SK-N-DZ (cell line): ENCODE measurements at places on chromosomes 6 and 20.

DNA sequence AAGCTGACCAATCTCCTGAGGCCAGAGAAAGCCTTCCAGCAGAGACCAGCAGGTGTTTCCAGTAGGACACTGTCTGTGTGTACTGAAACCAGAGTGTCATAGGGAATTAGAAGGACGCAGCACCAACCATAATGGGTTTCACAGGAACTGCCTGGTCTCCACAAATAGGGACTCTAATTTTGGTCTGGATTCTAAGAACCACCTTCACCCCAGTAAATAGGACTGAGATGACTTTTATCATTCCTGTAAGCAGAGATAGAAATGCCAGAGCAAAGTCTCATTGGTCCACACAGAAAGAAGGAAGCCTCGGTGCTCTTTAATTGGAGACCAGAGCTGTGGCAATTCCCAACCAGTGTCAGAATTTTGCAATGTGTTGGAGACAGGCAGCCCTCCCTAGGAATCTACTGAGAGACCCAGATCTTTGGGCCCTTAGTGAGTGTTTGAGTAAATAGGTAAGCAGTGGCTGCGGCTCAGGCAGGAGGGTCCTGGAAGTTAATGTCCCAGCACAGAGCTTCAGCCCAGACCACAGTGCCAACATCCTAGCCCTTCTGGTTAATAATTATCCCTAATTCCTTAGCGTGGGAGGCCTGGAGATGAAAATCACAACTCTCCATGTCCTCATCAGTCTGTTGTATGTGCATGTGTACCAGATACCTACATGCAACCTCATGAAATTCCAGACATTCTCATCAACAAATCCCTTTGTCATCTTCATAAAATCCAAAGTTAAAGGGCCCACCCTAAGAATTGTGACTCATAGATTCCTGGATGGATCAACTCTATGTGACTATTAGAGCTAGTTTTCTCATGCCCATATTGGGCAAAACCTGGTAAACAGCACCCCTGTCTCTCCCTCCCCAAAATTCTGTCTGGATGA lies 81.2 kb downstream of the UNC5CL start:
- DNase-seq, result no peak

- DNase-seq, result peak; percentile 58
Observed at GRCh38 chr6:162560891-162561290, 166.7 kb downstream of the PRKN start.

DNA sequence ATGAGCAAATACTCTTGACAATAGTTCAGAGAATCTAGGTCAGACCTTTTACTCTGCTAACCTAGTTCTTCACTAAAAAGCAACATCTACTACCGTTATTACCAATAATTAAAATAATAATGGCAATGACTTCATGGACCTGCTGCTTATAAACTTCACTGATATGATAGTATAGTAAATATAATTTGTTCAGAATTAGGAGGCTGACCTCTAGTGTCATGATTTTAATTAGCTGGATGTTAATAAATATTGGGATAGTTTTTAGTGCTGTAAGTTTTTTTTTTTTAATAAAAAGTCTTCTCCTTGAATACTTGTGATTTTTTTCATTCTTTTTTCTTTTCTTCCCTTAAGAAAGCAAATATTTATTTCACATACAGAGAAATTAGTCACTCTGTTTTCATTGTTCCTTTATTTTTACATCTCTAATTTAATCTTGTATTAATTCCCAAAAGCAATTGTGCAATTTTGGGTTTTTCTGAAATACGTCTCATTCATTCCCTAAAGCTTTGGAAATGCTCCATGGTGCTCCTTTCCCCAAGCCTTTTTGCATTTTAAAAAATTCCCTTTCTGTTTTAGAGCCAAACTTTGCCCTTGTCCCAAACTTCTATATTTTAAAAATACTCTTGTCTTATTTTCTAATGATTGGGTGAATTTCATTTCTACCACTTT lies 46.6 kb upstream of the UST start:
- no peak for DNase-seq

- peak; percentile 48 for DNase-seq
Observed at GRCh38 chr6:27139756-27140579, 107.5 kb upstream of the PRSS16 start.

- DNase-seq, result no peak
Observed at GRCh38 chr6:145745861-145746260, 10.5 kb upstream of the EPM2A start.

GRCh38 chr20:54305421-54305820 lies 97.5 kb downstream of the PFDN4 start:
- no peak for DNase-seq

DNA sequence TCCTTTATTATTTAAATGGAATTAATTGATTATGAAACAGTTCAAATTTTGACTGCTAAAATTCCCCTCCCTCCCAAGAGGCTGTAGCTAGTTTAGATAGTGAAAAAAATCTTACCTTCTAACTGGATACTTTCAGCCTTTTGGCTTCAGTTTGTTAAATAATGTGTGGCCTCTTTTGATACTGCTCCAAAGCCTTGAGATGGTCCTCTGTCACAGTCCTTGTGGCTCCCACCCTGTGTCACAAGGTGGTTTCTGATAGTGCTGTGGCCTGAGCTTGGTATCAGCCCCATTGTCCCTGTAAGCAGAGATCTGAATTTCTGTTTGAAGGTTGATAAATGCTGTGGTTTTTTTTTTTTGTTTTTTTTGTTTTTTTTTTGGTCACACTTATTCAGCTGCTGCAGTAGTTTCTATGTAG lies 20.8 kb downstream of the PANK2 start:
- no peak for DNase-seq

- DNase-seq, result no peak
Observed at GRCh38 chr6:84508981-84509380, 255.4 kb downstream of the TBX18 start.

GRCh38 chr20:47609001-47609400 lies 107.3 kb downstream of the NCOA3 start:
- no peak for DNase-seq

- no peak for DNase-seq
Observed at GRCh38 chr6:115468272-115469005, 592.3 kb downstream of the FRK start.

GRCh38 chr6:137045222-137045789 lies 541 bp upstream of the IL20RA start:
- no peak for DNase-seq

DNA sequence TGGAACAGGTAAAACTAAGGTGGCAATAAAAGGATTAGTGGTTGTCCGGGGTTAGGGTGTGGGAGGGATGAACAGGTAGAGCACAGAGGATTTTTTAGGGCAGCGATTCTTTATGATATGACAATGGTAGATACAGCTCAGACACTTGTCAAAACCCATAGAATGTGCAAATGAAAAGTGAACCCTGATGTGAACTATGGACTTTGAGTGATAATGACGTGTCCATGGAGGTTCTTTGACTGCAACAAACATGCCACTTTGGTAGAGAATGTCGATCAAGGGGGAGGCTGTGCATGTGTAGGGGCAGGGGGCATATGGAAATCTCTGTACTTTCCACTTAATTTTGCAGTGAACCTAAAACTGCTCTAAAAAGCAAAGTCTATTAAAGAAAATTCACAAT lies 100.7 kb downstream of the LAMP5 start:
- no peak for DNase-seq

GRCh38 chr20:63267691-63268090 lies 4.9 kb upstream of the ARFGAP1 start:
- DNase-seq, result no peak

DNA sequence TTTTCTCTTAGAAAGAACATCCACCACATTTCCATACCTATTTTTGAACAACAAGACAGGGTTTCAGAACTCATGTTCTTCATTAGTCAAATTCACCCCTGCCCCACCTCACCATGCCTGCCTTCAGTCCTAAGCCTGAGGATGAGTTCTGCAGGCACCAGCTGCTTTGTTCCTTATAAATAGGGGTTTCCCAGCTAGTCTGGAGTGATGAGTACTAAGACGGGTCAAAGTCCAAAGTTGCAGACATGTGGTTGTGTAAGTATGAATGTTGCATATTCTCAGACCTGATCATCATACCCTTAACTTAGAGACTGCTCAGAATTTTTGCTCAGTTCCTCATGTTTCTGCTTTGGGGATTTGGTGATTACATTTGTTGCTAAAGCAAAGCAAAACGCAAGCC lies 257.7 kb upstream of the CDYL start:
- DNase-seq, result no peak

- no peak for DNase-seq
Observed at GRCh38 chr20:35575958-35576357, 34.1 kb downstream of the ERGIC3 start.

DNA sequence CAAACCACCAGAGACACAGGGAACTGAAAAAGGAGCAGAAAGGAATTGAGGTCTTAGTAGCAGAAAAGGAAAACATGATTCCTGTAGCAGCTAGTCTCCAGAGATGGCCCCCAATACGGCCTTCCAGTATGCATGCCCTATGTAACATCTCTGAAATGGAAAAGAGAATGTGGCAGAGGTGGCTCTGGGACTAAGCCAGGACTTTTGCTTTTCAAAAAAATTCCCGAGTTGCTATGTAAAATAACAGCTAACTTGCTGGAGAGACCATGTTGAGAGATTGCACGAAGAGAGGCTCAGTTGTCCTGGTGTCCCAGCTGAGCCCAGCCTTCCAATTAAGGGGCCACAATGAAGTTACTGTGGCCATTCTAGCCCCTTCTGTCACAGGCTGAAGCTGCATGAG lies 27.7 kb downstream of the IL20RA start:
- no peak for DNase-seq

- no peak for DNase-seq
Observed at GRCh38 chr6:47307362-47308197, 2.1 kb downstream of the TNFRSF21 start.

DNA sequence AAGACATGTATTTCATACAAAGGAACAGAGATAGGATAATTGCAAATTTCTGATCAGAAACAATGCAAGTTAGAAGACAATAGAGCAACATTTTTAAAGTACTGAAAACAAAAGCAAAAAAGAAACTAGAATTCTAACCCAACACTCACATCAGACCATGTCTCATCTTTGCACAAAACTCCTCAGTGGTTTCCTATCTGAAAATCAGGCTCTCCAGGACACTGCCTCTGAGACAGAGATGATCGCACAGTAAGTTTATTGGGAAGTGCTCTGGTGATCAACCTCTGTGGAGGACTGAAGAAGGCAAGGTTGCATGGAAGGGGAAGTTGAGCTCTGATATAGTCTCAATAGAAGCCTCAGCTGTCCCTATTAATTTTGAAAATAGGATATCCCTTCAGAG lies 2.3 kb upstream of the TTBK1 start:
- DNase-seq, result no peak

DNA sequence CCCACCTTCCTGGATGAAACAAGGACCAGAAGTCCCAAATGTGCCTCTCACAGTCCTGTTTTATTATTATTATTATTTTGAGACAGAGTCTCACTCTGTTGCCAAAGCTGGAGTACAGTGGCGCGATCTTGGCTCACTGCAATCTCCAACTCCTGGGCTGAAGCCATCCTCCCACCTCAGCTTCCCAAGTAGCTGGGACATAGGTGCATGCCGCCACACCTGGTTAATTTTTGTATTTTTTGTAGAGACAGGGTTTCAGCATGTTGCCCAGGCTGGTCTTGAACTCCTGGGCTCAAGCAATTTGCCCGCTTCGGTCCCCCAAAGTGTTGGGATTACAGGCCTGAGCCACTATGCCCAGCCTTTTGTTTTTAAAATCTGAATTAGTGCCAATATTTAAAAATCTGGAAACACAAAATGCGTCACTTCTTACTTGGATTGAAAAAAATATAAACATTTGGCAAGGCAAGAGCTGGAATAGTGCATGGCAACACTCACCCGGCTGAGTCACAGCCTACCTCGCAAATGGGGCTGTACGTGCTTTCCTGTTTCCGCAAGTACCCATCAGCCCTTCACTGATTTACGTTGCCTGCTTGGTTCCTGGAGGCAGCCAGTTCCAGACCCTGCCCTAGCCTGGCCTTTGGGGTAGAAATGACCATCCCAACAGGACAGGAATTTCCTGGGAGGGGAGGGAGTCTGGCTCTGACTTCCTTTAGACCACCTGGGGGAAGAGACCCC lies 6.3 kb downstream of the SDCBP2 start:
- DNase-seq, result no peak
